ENCODE measurements at places on chromosomes 5 and 9.

GRCh38 chr9:7665874-7666273 lies 133.7 kb downstream of the DMAC1 start:
- DNase-seq = no peak

DNA sequence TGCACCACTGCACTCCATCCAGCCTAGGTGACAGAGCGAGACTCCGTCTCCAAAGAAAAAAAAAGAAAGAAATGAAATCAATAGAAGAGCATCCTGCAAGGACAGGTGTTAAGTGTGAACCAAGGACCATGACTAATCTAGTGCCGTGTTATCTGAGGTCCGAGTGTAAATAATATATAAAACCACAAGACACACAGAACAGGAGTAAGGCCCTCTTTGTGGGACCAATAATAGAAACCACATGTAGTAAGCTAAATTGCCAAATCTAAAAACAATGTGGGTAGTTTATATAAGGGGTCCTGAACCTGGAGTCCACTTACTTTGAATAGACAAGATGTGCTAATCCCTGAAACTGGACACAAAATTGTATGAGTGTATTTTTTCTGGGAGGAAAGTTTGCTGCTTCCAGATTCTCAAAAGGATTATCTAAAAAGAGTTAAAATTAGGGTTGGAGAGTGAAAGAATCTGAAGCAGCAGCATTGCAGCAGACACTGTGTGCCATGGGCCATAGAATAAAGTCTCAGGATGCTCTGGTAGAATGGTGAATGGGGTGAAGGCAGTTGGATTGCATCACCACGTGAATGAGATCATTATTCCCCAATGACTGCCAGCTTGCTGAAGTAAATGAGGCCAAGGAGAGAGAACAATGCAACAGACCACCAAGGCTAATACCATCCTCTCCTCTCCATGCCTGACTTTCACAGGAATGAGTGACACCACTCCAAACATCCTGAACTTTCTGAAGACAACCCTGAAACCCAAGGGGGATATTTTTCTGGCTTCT lies 222.7 kb downstream of the DCP2 start:
- DNase-seq = peak; percentile 32

DNA sequence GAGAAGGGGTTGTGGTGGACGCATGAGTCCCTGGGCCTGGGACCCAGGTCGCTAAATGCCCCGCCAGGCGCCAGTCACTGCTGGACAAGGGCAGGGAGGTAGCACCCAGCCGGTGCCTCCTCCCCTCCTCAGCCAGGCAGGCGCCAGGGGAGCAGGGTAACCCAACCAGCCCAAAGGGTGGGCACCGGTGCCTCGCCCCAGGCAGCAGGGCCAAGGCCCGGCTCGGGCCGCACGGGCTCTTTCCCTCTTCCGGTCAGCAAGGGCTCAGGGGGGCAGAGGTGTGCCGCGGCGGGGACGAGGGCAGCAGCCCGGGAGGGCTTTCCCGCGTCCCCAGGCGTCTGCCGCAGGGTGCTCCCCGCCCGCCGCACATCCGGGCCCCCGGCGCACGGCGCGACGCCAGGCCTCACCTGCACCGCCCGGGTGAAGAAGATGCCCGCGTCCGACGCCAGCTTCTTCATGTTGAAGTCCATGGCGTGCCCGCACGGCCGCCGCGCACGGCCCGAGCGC lies 393 bp downstream of the SH3GLB2 start:
- no peak for DNase-seq

DNA sequence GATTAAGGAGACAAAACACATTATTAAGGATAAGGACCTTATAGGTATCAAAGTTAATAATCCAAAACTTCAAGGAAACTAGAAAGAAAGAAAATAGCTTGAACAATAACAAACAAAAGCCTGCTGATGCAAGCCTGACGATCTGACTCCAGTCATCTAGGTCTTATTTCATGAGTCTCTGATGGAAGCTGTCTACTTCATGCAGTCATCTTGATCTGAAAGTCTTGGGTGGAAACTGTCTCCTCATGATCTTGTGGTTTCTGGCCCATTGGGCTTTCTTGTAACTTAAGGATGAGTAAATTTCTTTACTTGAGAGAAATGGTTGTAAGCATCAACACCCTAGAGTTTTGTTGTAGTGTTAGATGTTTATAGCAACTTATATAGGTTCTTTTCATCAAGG lies 20.6 kb upstream of the PSIP1 start:
- no peak for DNase-seq

- no peak for DNase-seq
These were observed 36.8 kb downstream of the TGFBI start for GRCh38 chr5:136065588-136065987.
